Activated T-helper 1 cell treated with anti-CD3 and anti-CD28 coated beads, Interleukin-12 subunit alpha, Interleukin-12 subunit beta, Interleukin-2, Interleukin-4 antibody, amounts not matched to agents 30 ng/mL and 10 ng/mL and 1 ng/mL, durations not matched to agents 14 hours and 24 hours and 36 hours (primary cell): ENCODE measurements at places on chromosomes 1 and 21. TPM values are rescaled to one million over a fixed set of nuclear protein-coding genes. Genes with fewer than 3 reads are reported as not detected.
A peak's percentile ranks its signal among the peaks of the same experiment; 100 is the strongest.

DNA sequence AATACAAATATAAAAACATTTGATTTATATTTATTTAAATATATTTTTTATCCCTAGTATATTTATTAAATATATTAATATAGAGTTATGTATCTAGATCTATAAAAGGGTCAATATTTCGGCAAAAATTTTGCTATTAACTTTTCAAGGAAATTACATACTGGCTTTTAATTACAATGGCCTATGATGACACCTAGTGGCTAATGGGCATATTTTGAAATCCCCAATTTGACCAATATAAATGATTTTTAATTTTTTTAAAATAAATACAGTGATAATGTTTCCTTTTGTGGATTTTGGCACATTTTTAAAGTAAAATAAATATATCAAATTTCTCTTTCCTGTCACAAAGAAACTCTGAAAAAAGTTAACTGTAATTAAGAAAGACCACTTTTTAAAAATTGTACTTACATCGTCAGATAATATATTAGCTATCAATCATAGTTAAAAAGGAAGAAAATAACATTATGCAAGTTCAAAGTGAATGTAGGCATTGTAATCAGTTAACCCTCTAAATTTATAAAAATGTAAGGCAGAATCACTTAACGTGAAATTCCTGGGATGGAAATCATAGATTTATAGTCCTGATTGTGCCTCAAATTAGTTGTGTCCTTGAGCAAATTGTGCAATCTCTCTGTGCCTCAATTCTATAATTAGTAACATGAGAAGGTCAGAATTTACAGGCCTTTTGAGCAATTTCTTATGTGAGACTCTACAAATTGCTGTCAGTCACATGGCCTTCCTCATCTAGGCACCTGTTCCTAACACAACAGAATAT, 25.6 kb upstream of the RGS13 start:
- no peak for DNase-seq
- no peaks in the 10 kb centered on the region for H3K36me3 ChIP-seq
- H3K4me1 ChIP-seq = peaks cover 14% of the 10 kb centered on the region
- H3K27ac ChIP-seq = no peak overlapping the region
- H3K27me3 ChIP-seq = peaks cover 5% of the 10 kb centered on the region

The TEX38 gene
- total RNA-seq = 0.18 TPM in 1 of 2 replicates, not detected in the other

- H3K36me3 ChIP-seq = peaks cover 1% of the 10 kb centered on the region
- no peak overlapping the region for H3K27ac ChIP-seq
- H3K27me3 ChIP-seq = peaks cover 17% of the 10 kb centered on the region
- peak overlapping the region; percentile 89 for H3K4me3 ChIP-seq
- H3K4me1 ChIP-seq = peaks cover 29% of the 10 kb centered on the region
- DNase-seq = no peak
Measured at GRCh38 chr1:185044387-185044786, 971 bp upstream of the RNF2 start.

The NPR1 gene
- total RNA-seq = 0.05 and 0.07 TPM in 2 replicates

The KLF17 gene
- total RNA-seq = not detected in 2 replicates

DNA sequence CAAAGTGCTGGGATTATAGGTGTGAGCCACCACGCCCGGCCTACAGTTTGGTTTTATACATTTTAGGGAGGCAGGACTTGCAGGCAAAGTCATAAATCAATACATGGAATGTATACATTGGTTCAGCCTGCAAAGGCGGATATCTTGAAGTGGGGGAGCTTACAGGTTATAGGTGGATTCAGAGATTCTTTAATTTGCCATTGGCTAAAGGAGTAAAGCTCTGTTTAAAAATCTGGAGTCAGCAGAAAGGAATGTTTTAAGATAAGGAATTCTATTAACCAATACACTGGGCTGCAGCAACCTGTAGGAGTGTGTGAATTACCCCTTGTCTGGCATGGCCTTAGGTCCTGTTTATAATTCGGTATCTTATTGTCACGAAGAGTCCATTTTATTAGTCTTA, 57.6 kb downstream of the OPTC start:
- no peak overlapping the region for H3K27ac ChIP-seq
- no peak overlapping the region for H3K4me3 ChIP-seq
- no peak for DNase-seq
- no peaks in the 10 kb centered on the region for H3K36me3 ChIP-seq
- peaks cover 6% of the 10 kb centered on the region for H3K27me3 ChIP-seq

DNA sequence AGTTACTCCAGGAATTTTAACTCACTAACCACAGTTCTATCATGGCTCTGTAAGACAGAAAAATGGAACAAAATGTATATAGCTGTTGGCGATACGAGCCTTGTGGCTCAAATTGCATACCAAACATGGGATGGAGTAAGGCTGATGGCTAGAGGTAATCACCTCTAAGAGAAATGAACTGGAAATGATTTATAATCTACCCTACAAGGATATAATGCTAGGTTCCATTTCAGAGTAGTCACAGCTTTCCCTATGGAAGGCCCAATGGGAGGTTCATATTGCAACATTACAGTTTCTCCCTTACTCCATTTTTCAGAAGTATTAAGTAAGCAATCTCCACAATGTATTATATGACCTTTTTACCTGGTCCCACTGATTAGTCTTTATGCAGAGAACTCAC, 61.6 kb downstream of the EDEM3 start:
- H3K27ac ChIP-seq = no peak overlapping the region
- no peaks in the 10 kb centered on the region for H3K27me3 ChIP-seq
- no peak for DNase-seq
- peaks cover 14% of the 10 kb centered on the region for H3K36me3 ChIP-seq
- peaks cover 9% of the 10 kb centered on the region for H3K4me1 ChIP-seq
- no peak overlapping the region for H3K4me3 ChIP-seq

The MROH7 gene
- not detected in 2 replicates for total RNA-seq

- peaks cover 67% of the 10 kb centered on the region for H3K4me1 ChIP-seq
- peak overlapping the region; percentile 30 for H3K4me3 ChIP-seq
- H3K27me3 ChIP-seq = no peaks in the 10 kb centered on the region
- H3K27ac ChIP-seq = peak overlapping the region; percentile 71
- DNase-seq = peak; percentile 18
- peaks cover 15% of the 10 kb centered on the region for H3K36me3 ChIP-seq
Measured at GRCh38 chr1:168466092-168466713, 77.6 kb downstream of the XCL2 start.

DNA sequence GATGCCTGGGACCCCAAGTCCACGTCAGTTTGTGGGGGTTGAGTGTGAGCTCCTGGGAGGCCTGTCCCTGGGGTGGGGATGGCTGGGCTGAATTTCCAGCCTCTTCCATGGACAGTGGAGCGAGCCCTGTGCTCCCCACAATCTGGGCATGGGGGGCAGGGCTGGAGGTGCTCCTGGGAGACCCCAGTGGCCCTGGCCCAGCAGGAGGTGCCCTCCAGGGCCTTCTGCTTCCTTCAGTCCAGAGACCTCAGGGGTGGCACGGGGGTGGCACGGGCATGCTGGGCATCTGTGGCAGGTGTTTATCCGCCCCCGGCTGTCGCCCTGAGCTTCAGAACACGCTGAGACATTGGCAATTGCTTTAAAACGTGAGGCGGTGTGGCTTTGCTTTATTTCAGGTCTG, 40.9 kb downstream of the MORN1 start:
- no peak for DNase-seq
- no peaks in the 10 kb centered on the region for H3K36me3 ChIP-seq
- no peak overlapping the region for H3K4me3 ChIP-seq
- no peaks in the 10 kb centered on the region for H3K4me1 ChIP-seq

DNA sequence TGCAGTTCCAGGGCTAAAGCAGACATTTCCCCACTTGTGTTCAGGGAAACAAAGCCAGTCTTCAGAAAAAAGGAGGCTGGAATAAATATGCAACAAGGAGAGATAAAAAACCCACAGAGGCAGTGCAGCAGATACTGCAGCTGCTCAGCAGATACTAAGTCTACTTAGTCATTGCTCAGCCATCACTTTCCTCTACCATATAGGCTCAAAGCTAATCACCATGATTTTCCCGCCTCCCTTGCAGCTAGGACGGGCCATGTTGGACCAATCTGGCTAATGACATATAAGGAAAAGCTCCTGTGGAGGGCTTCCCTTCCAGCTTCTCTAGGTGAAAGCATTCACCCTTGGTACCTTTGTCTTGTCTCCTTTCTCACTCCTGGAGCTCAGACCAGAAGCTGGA, 10.0 kb upstream of the EFHD2 start:
- no peak overlapping the region for H3K27ac ChIP-seq
- H3K4me1 ChIP-seq = no peaks in the 10 kb centered on the region
- peaks cover 7% of the 10 kb centered on the region for H3K27me3 ChIP-seq
- no peak for DNase-seq
- no peaks in the 10 kb centered on the region for H3K36me3 ChIP-seq

GRCh38 chr1:93123201-93123783, 44.2 kb downstream of the MTF2 start:
- no peak overlapping the region for H3K27ac ChIP-seq
- no peaks in the 10 kb centered on the region for H3K4me1 ChIP-seq
- DNase-seq = no peak
- H3K4me3 ChIP-seq = no peak overlapping the region

DNA sequence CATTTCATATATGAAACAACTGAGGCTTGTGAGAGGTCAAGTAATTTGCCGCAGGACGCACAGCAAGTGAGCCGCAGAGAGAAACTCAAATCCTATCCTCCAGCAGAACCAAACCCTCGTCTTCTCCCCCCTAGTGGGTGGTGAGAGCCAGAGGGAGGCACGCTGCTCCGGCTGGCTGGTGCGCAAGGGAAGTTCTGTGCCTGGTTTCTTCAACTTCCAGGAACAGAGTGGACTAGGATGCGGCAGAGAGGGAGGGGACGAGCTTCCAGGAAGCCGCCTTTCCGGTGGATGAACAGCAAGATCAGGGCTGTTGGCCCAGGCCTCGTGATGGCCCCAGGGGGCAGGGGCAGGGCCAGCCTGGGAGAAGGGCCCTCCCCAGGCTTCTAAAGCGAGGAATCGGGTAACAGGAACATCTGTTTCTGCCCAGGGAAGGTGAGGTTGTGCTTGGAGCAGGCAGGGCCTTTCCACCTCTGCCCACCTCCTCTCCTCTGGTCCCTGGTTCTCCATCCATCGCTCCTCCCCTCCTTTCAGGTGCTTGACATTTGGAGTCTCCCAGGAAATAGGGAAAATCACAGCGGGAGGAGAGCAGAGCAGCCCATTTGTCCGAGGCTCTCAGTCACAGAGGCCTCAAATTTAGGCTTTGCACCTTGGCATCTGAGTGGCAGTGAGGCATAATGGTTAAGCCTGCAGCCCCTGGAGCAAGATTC, 16.8 kb upstream of the PDIK1L start:
- H3K36me3 ChIP-seq = no peaks in the 10 kb centered on the region
- DNase-seq = no peak
- peaks cover 6% of the 10 kb centered on the region for H3K4me1 ChIP-seq
- no peak overlapping the region for H3K4me3 ChIP-seq
- no peak overlapping the region for H3K27ac ChIP-seq
- H3K27me3 ChIP-seq = peaks cover 39% of the 10 kb centered on the region

- no peak overlapping the region for H3K27ac ChIP-seq
- H3K4me3 ChIP-seq = no peak overlapping the region
- DNase-seq = no peak
- H3K27me3 ChIP-seq = no peaks in the 10 kb centered on the region
Measured at GRCh38 chr1:203640723-203641502, 14.3 kb downstream of the ATP2B4 start.

The CYP2J2 gene
- 0.44 and 0.54 TPM in 2 replicates for total RNA-seq

DNA sequence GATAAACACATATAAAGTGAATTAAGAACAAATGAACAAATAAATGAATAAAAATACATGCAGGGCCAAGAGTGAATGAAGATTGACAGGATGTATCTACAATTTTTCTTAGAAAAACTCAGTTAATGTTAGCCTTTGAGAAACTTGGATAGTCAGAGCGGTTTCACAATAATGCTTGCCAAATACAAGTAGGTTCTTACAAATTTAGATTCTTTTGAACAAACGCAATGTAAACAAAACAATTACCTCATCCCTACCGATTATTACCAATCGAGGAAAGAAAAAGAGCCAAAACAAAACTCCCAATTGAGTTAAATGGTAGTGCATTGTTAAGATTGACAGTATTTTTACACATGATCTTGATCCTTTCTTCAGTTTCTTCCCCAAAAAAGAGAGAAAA, 176.9 kb upstream of the DEPDC1 start:
- H3K4me1 ChIP-seq = no peaks in the 10 kb centered on the region
- no peak overlapping the region for H3K4me3 ChIP-seq
- H3K36me3 ChIP-seq = no peaks in the 10 kb centered on the region

The SRM gene
- 306 and 332 TPM in 2 replicates for total RNA-seq

GRCh38 chr1:230300322-230301301, 125.5 kb downstream of the PGBD5 start:
- H3K27ac ChIP-seq = no peak overlapping the region
- H3K27me3 ChIP-seq = peaks cover 10% of the 10 kb centered on the region
- H3K4me3 ChIP-seq = no peak overlapping the region
- H3K36me3 ChIP-seq = no peaks in the 10 kb centered on the region

- no peak for DNase-seq
- no peaks in the 10 kb centered on the region for H3K36me3 ChIP-seq
- H3K4me1 ChIP-seq = peaks cover 9% of the 10 kb centered on the region
- H3K27ac ChIP-seq = no peak overlapping the region
Measured at GRCh38 chr1:87449348-87449963, 120.8 kb downstream of the LMO4 start.

DNA sequence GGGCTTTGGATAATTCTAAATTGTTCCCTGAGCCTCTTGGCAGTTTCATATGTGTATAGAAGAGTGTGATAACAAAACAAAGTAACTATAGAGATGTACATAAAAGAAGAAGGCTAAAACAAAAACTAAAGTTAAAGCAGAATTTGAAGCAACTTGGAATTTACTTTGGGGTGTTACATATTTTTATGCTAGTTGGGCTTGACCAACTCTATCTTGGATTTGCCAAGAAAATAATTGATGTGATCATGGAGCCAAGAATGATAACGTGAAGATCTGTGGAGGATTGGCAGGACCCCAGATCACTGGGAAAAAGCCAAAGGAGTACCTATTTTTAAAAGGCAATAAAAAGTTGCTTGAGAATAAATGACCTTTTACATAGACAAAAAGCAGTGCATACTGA, 206.9 kb downstream of the LMO4 start:
- H3K27ac ChIP-seq = no peak overlapping the region
- no peaks in the 10 kb centered on the region for H3K4me1 ChIP-seq
- H3K4me3 ChIP-seq = no peak overlapping the region
- H3K36me3 ChIP-seq = no peaks in the 10 kb centered on the region

The CFAP107 gene
- not detected in 2 replicates for total RNA-seq

DNA sequence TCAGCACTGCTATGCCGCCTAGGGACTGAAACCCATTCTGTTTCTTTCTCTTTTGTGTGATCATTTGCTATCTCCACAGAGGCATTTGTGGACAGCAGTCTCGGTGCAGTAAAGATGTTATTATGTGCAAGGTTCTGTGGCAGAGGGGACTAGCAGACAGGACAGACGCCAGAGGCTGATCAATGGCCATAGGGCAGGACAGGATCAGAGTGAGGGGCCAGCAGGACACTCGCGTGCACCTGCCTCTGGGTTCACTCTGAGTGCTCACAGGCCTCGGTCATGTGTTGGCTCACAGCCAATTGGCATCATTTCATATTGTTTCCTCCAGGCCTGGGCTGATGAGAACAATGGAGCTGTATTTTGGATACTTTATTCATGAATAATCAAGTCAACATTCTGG, 212.6 kb downstream of the TGFB2 start:
- no peaks in the 10 kb centered on the region for H3K27me3 ChIP-seq
- no peaks in the 10 kb centered on the region for H3K4me1 ChIP-seq
- DNase-seq = no peak
